Endothelial cell (in vitro differentiated cells): ENCODE measurements at places on chromosomes 2 and 18. TPM values are rescaled to one million over a fixed set of nuclear protein-coding genes. Genes with fewer than 3 reads are reported as not detected.

STEAP3 gene
- 17.9 TPM for total RNA-seq

DNA sequence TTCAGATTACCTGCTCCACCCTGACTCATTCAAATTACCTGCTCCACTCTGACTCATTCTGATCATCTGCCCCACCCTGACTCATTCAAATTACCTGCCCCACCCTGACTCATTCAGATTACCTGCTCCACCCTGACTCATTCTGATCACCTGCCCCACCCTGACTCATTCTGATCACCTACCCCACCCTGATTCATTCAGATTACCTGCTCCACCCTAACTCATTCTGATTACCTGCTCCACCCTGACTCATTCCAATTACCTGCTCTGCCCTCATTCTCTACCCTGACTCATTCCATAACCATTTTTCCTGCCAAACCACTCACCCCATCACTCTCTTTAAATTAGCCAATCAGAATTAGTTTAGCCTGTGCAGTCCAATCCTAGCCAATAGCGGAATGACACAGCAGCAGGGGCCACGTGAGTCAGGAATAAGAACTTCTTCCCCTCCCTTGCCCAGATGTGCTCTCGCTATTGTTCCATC, 26.2 kb downstream of the CFAP53 start:
- no peak overlapping the region for H3K27ac ChIP-seq
- H3K4me3 ChIP-seq, result no peak overlapping the region
- no peaks in the 10 kb centered on the region for H3K27me3 ChIP-seq
- H3K4me1 ChIP-seq, result no peaks in the 10 kb centered on the region
- DNase-seq, result no peak

YPEL5 gene
- 120 TPM for total RNA-seq

RAB6C gene
- 1.4 TPM for total RNA-seq

TEKT4 gene
- total RNA-seq, result not detected

TRIM43 gene
- not detected for total RNA-seq

DNA sequence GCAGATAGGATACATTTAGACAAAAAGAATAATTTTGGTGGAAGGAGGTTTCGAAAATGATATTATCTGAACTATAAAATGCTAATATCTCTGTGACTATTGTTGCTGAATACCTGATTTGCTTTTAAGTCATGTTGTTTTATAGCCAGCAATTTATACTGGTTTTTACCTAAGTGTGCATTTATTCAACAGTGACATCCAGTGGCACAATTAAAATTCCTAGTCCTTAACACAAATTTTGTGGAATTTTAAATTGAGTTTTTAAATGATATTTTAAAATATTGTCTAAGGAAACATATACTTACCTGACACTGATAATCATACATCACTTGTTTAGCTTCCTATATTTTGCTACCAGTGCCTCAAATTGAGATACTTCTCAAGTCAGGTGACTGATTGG, 144.8 kb downstream of the ARHGAP28 start:
- no peaks in the 10 kb centered on the region for H3K27me3 ChIP-seq
- H3K4me1 ChIP-seq, result peaks cover 8% of the 10 kb centered on the region
- H3K4me3 ChIP-seq, result peak overlapping the region; percentile 47

TLX2 gene
- not detected for total RNA-seq

- no peak overlapping the region for H3K4me3 ChIP-seq
- no peaks in the 10 kb centered on the region for H3K4me1 ChIP-seq
- no peak for DNase-seq
- H3K27ac ChIP-seq, result no peak overlapping the region
These were observed 209.9 kb downstream of the TFCP2L1 start for GRCh38 chr2:121075006-121075551.

DNA sequence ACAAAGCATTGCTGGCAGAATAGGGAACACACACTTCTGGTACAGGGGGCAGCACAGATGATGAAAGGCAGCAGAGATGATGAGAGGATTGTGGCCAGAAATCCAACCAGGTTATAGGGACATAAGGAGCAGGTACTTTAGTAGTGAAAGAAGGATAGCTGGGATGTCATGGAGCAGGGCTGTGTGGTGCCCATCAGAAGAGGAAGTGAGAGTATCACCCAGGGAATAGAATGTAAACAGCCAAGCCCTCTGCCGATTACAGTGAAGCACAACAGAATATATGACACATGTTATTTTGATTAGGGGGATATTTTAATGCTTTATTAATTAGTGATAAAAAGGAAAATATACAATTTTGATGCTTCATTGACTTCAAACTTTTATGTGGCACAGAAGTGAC, 883.4 kb upstream of the CDH2 start:
- H3K4me1 ChIP-seq, result peaks cover 8% of the 10 kb centered on the region
- no peaks in the 10 kb centered on the region for H3K36me3 ChIP-seq
- H3K4me3 ChIP-seq, result no peak overlapping the region
- no peak for DNase-seq
- H3K27ac ChIP-seq, result no peak overlapping the region

WDR7 gene
- total RNA-seq, result 42.0 TPM
